ENCODE measurements at places on chromosomes 5 and 9.

- no peak for DNase-seq
These were observed 65.5 kb downstream of the MAP1B start for GRCh38 chr5:72172786-72173185.

DNA sequence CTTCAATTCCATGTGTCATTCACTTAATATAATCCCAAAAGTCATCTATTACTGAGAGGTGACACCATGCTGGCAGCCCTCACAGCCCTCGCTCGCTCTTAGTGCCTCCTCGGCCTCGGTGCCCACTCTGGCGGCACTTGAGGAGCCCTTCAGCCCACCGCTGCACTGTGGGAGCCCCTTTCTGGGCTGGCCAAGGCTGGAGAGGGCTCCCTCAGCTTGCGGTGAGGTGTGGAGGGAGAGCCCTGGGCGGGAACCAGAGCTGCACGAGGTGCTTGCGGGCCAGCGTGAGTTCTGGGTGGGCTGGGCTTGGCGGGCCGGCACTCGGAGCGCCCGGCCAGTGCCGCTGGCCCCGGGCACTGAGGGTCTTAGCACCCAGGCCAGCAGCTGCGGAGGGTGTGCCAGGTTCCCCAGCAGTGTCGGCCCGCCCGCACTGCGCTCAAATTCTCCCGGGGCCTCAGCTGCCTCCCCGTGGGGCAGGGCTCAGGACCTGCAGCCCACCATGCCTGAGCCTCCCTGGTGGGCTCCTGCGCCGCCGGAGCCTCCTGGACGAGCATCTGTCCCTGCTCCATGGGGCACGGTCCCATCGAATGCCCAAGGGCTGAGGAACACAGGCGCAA is 374.1 kb downstream of the ELAVL2 start:
- DNase-seq: no peak

- DNase-seq: no peak
These were observed 804 bp upstream of the IL17B start for GRCh38 chr5:149379818-149380374.

GRCh38 chr5:170741801-170742200 is 41.7 kb upstream of the GABRP start:
- peak; percentile 42 for DNase-seq

GRCh38 chr5:81854485-81854884 is 103.6 kb upstream of the SSBP2 start:
- DNase-seq: no peak

DNA sequence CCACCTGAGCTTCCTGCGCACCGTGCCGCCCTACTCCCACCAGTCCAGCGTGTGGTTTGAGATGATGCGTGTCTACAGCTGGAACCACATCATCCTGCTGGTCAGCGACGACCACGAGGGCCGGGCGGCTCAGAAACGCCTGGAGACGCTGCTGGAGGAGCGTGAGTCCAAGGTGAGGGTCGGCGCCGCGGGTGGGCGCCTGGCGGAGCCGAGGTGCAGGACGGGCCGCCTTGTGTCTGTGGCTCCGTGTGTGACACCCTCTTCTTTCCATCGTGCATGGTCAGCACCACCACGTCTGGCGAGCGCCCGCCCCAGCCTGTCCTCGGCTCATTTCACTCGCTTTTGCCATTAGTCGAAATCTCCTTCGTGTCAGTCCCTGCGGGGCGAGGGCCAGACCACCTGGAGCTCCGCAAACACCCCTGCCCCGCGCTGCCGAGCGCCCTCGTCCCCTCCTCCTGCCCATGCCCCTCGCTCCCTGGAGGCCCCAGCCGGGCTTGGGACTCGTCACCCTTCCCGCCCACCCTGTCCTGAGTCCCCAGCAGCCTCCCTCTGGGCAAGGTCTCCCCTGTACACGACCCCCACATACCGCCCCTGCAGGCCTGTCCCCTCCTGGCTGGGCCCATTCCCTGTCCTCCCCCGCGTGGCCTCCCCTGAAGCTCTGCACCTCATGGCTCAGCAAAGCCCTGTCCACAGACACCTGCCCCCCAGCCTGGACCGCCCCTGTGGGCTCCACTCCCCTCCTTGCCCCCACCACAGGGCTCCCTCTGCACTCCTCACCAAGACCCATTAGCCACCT is 7.0 kb downstream of the GRIN1 start:
- no peak for DNase-seq

DNA sequence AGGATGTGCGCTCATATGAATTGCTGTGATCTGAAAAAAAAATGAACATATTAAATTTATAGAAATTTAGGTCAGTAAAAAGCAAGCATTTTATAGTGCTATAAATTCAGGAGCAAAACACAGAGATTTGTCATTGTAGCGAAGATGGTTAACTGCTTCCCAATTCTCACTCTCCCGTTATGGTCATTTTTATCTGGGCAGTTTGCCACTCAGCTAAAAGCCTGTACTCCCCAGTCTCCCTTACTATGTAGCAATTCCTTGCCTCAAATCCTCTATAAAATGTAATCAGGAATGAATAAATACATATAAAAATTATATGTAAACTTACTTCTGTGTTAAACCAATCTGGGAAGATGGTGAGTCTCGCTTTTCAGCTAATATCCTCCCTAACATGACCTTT is 471.5 kb downstream of the HINT1 start:
- no peak for DNase-seq

DNA sequence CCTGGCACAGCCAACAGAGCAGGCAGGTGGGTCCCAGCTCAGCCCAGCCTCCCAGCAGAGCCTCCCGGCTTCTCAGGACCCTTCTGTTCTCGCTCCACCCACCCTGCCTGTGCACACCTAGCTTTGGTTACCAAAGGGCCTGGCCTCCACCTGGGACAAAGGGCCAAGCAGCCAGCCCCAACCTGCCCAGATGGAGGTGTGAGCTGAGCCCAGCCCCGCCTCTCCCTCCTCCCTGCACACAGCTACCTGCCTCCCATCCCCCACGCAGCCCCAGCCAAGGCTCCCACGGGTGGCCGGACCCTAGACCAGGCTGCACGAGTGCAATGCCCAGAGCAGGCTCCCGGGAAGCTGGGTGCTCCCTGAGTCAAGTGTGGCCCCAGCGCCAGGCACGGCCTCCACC is 5.6 kb downstream of the TPRN start:
- DNase-seq: no peak

DNA sequence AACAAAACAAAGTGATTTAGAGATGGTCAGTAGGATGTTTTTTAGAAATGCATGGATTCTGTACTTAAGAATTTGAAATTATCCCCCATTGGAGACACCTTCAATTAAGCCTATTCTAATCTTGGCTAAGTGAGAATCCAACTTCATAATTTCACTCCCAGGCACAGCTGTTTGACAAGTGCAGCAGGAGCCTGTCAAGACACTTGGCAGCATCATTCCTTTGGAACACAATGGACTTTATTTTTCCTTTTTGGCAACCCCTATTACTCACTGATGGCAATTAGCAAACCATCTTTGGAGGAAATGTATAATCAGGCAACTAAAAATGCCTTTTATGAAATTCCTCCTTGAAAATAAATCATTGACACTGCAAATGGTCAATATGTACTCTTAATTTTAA is 194.7 kb downstream of the GLIS3 start:
- no peak for DNase-seq

DNA sequence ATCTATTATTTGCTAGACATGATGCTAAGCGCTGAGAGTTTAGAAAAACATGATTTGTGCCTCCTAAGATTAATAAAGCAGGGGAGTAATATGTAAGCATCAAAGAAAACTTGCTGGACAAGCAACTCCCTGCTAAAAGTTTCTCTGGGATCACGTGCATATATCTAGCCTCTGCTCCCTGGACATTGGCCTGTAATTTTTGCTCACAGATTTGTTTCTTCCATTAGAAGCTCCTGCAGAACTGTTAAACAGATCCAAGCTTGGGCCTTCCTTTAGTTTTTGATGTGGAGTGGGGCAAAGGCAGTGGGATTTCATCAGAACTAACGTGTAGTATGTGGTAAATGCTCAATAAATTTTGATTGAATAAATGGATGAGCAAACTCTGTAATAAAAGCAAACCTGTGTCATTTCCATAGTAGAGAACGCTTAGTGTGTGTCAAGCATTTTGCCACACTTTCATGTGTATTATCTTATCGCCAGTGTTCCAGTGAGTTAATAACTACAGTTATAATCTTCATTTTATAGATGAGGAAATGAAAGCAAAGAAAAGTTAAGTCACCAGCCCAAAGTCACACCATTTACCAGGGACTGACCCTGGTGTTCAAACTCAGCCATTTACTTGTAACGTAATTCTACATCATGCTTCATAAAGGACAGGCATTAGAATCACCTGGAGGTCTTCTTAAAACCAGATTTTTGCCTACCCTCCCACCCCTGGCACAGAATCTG is 100.3 kb downstream of the PCSK5 start:
- DNase-seq: no peak

DNA sequence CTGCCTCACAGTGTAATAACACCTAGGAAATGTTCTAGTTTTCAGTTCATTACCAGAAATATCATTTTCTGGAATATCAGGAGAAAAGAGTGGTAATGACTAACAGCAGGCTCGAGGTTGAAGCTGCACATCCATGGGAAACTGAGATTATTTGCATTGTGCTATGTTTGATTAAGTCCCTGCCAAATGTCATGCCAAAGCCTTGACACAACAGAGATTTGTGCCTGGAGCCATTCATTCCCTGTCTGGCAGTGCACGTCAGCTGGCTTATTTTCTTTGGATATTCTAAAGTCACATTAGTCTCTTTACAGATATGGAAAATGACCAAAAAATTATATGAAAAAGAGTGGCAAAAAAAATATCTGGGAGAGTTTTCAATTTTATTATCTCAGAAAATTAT is 848.0 kb downstream of the PTPRD start:
- no peak for DNase-seq

DNA sequence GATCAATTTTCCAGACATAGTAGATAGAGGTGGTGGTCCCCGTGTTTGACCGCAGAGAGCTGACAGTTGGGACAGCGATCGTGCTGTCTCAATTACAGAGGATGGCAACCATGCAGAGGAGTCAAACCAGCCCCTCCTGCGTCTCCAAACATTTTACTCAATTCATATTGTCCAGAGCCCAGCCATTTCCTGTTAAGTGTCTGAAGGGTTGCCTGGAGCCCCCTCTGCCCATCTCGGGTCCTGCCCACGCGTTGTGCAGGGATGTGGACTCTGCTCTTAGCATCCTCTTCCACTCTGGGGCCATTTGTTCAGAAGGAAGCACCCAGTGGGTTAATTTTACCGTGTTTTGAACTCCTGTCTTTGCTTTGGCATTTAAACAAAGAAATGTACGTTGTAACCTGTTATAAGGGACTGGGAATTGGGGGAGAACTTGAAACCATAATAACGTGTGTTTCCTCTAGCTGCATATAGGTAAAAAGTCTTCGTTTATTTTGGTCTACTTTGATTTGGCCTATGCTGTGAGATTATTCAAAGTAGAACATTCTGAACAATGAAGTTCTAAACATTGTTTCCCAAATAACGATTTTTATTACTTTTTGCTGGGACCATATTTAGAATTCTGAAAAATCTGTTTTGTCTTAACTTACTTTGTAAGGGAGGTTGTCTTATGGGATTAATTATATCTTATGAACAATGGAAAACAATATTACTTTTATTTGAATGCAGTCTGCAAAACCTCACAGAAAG is 876 bp downstream of the EGFLAM start:
- no peak for DNase-seq

DNA sequence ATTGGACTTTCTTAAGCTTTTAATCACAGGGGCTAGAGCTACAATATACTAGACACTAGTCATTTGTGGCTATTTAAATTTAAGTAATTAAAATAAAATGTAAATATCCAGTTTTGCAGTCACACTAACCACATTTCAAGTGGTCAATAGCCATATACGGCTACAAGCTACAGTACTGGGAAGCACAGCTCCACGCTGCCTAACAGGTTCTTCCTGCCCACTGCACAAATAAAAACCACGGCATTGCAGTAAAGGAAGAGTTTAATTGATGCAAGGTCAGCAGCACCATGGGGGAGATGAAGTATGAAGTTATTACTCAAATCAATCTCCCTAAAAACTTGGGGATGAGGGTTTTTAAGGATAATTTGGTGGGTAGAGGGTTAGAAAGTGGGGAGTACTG is 134.1 kb downstream of the LURAP1L start:
- DNase-seq: no peak

- no peak for DNase-seq
These were observed 509.1 kb downstream of the RASEF start for GRCh38 chr9:82553654-82554366.

- no peak for DNase-seq
These were observed 54.7 kb downstream of the FOXD1 start for GRCh38 chr5:73393611-73394489.

GRCh38 chr5:123485275-123485674 is 26.7 kb upstream of the CSNK1G3 start:
- DNase-seq: no peak

All from H1 (cell line).